ENCODE measurements at places on chromosomes 1 and 21.

DNA sequence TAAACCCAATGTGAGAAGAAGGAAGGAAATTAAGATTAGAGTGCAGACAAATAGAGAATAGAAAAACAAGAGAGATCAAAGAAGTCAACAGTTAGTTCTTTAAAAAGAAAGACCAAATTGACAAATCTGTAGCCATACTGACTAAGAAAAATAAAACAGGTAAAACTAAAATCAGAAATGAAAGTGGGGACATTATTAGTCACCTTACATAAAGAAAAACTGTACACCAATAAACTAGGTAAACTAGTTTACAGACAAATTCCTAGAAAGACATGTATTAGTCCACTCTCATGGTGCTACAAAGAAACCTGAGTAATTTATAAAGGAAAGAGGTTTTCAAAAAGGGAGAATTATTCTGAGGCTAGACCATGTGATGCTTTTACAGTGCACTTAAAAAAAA is 22.3 kb downstream of the BLZF1 start:
- no peak for DNase-seq

DNA sequence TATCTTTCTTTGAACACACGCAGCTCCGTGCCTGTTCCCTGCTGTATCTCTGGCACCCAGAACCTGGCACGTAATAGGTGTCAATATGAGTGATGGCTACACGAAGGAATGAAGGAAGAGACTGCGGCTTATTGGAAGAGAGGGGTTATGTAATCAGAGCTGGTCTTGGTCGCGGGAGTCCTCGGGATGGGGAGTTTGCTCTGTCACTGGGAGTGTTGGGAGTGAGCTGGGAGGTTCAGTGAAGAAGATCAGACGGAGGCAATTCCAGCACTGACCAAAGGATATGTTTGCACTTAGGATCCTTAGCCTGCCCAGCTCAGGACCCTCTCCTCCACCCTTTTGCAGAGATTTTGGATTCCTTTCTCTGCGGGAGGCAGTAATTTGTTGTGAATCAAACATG is 709.1 kb downstream of the PTPRU start:
- DNase-seq: no peak

- no peak for DNase-seq
Measured at GRCh38 chr1:25243907-25244306, 3.3 kb downstream of the RSRP1 start.

DNA sequence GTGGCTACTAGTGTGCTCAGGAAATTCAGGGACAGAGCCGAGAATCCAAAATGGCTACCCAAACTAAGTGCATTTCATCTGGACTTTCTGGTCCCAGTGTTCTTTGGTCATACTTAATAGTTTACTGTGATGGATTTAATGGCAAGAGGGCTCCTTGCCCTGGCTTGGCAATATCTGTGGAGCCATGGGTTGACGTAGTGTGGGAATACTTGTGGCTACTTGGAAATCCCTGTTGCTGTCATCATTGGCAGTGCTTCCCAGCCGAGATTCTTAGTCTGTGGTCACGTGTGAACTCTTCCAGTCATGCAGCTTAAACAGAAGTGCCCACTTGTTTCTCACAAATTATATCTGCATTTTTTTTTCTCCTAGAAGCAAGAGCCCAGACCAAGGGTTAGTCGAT is 198.9 kb downstream of the HS2ST1 start:
- no peak for DNase-seq

- no peak for DNase-seq
Measured at GRCh38 chr1:226671277-226671676, 67.8 kb downstream of the ITPKB start.
